ENCODE measurements at places on chromosomes 4 and X.

DNA sequence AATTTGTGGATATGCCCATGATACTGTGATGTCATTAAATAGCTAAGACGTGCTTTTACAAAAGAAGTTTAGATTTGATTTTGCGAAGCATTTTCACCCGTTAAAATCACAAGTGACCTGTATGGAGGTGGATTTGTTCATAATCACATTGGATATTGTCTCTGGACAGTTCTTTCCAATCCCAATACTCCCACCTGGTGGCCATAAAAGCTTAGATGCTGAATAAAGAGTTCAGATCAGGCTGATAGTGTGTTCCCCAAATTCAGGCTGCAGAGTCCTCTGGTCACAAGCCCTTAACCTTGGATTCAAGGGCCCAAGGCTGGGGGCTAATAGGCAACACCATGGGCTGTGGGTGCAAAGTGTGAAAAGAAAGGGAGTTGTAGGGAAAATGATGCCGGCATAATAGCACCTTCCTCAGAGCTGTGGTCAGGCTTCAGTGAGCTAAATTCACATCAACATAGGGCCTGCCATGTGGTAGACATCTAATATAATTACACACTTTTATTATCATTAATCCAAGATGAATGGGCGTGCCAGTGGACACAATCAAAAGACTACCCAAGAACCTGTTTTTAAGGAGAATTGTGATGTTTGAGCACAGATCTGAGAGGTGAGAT lies 28.1 kb downstream of the SMIM43 start:
- peak; percentile 19 for DNase-seq

GRCh38 chr4:130154901-130155300 lies 1058.9 kb downstream of the C4orf33 start:
- peak; percentile 1 for DNase-seq

GRCh38 chr4:134132086-134132783 lies 69.4 kb downstream of the PABPC4L start:
- no peak for DNase-seq

GRCh38 chr4:67366311-67366861 lies 178.9 kb downstream of the CENPC start:
- DNase-seq: no peak

GRCh38 chrX:115948018-115948923 lies 222.3 kb upstream of the AGTR2 start:
- DNase-seq: no peak

DNA sequence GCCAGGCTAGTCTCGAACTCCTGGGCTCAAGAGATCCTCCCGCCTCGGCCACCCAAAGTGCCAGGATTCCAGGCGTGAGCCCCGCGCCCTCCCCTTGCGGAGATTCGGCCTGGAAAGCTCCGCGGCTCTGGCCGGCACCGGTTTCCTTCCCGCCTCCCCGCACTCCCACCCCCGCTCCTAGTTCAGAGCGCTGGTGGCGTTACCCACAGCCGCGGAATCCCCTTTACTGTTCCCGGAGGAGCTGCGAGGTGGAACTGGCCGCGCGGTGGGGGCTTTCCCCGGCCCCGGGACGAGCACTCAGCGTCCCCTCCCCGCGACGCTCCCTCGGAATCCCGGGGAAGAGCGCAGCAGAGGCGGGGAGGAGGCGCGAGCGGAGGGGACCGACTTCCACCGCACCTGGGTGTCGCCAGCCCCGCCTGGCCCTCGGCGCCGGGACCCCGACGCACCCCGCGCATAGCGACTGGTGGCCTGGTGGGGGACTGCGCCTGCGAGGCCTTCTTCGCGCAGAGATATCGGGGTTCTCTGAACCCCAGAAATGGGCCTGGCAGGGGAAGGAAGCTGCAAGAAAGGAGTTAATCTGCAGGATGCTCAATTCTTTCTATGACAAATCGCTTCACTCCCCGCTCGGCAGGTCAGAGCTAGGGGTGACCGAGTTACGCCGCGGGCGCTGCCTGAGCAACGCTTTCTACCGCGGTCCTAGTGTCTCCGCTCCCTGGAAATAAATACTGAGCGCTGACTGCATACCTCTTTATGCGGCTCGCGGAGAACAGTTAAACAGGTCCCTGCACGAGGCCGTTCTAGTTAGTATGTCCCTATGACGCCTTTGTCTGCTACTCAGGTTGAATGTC lies 14.6 kb upstream of the SLC25A4 start:
- DNase-seq: no peak

DNA sequence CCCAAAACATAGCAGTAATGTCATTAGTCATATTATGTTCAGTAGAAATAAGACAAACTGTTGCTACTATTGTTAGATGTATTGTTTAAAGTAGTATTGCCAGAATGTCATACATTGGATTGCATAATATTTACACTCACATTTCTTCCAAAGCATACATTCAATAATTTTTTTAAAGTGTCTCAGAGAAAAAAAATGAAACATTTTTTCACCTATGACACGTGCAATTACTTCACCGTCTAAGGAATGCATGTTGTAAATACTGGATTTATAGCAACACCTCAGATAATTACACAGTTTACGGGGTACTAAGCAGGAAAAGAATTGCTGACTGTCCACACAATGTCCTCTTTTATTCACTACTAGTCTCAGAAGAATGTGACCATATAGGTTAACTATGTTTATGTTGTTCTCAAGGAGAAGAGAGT lies 162.1 kb downstream of the PCDH18 start:
- no peak for DNase-seq

DNA sequence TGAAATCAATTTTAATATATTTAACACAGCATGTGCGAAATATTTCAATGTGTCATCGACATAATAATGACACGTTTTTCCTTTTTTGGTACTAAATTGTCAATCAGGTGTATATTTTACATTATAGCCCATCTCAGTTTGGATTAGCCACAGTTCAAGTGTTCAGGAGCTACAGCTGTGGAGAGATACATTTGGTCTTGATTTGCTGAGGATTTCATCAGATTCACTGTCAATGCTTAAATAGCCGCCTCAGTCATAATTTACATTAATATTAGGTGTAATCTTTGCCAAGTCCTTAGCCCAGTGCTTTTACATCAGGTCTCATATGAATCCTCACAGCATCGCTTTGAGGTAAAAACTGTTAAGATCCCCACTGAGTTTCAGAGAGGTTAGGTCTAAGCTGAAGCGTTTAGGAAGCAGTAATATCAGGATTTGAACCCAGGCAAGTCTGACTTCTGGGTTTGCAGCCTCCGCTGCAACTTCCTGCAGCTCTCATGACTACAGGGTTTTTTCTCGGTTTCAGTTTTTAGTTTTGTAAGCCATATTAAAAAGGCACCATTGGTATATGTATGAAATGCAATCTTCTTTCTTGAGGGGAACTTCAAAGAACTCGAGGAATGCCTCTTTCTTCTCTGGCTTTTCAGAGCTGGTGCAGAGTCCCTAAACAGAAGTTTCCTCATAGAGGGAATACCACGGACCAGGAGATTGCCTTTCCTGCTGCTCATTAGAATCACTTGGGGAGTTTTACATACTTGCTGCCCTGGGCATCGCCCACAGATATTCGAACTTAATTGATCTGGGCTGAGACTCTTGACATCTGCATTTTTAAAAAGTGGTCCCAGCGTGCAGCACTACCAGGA lies 6.4 kb downstream of the MTM1 start:
- no peak for DNase-seq

DNA sequence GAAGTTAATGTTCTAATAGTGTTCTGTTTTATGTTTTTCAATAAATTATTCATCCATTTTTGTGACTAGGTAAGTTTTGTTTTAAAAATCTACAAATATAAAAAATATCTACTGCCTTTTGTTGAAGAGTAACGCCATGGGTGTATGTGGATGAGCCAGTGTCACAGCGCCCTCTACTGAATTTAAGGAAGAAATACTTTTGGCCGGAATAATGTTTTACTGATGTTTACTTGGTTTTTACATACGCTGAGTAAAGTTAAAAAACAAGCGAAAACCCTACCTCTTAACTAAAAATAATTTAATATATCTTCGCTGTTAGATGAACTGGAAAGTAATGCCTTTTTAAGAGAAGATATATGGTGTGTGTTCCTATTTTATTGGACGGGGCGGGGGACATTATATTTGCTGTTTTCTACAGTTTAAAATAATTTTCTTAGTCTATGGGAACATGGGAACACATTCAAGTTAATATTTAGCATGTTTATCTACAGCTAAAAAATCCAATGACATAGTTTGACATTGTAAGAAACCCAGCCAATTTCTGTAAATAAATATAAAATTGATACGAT lies 86.1 kb downstream of the CPE start:
- peak; percentile 56 for DNase-seq

DNA sequence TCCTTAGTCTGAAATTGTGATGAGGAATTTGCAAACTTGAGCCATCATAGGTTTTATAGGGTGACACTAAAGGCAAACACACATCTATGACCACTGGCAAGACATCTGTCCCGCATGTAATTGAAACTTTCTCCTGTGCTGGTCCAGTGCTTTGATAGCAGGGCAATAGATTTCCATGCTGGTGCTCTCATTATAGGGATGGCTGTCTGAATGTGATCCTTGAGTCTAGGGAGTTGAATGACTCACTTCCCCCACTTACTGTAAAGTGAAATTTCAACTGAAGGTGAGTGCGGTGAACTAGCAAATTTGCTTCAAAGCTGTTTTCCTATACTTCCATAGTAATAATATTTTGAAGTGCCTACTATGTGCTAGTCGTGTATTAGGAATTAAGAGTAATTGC lies 1630.0 kb downstream of the STIM2 start:
- no peak for DNase-seq

DNA sequence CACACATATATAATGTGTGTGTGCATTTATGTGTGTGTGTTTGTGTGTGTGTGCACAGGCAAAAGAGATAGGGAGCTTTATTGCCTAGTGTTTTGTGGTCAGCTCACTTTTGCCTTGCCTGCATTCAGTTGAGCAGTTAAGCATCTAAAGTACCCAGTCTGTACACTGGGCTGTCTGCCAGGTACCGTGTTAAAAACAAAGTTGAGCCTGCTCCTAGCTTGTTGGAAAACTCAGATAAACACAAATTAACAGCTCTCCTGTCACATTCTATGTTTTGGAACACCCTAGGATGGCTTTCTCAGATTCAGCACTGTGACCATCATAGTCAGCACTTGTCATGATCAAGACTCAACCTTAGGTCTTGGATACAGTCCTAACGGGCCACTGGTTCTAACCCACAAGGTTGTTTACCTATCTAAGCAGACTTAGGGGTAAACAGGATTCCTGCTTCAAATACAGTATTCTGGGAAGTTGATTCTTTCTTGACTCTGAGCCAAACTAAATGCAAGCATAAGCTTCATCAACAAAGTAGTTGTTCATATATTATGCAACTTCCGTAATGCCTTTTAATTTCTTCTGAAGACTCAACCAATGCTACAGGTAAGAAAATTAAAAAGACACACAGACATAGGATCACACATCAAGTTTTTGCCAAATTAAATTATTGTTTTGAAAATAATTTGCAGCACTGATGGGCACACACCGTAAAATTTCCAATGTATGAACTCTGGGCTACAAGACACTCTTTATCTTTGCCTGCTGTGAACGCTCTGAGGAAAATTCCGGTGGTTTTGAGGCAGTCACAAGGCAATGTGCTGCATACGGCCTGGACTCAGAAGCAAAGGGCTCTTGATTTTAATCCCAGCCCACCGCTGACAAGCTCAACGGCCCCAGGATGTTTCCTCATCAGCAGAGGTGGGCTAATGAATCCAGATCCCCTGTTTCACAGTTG lies 11.3 kb upstream of the CD99 start:
- no peak for DNase-seq

DNA sequence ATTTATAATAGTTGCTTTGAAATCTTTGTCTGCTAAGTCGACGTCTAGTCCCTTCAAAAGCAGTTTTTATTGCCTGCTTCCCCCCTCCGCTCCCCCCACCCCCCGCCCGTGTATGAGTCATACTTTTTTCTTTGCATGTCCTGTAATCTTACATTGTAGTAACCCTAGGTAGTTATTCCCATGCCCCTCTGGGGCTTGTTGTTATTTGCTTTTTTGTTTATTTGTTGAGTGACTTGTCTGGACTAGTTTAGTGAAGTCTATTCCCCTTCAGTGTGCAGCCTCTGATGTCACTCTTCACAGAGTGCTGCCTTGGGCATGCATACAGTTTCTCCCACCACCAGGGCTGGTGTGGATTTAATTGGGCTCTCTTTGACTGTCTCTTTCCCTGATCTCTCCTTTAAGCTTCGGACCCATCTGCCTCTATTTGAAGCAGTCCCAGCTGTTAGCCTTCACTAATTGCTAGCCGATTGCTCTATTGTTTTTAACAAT lies 86.2 kb downstream of the PPEF1 start:
- DNase-seq: peak; percentile 19

- DNase-seq: no peak
These were observed 33.4 kb upstream of the SRD5A3 start for GRCh38 chr4:55312489-55313101.

GRCh38 chr4:153228512-153229140 lies 24.4 kb downstream of the TRIM2 start:
- no peak for DNase-seq

- no peak for DNase-seq
These were observed 121.1 kb upstream of the NDST4 start for GRCh38 chr4:115234405-115235093.

DNA sequence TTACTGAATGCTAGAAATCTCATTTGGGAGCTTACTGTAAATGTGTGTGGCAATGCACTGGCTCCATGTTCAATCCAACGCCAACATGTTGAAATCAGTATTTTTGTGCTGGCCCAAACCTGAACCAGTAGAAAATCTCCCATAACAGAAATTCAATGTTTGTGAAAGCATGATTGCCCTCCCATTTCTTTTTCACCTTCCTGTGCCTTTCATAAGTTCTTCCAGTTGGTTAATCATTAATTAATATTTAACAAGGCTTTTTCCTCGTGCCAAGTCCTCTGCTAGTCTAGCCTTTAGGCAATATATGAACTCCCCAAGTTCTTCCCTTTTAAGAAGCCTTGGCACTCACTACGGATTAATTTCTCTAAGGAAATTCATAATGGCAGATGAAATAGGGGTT lies 1.3 kb upstream of the PLS3 start:
- DNase-seq: no peak

GRCh38 chrX:22338740-22339139 lies 66.0 kb downstream of the CBLL2 start:
- peak; percentile 25 for DNase-seq

GRCh38 chrX:101408532-101408841 lies 465 bp downstream of the HNRNPH2 start:
- DNase-seq: no peak

DNA sequence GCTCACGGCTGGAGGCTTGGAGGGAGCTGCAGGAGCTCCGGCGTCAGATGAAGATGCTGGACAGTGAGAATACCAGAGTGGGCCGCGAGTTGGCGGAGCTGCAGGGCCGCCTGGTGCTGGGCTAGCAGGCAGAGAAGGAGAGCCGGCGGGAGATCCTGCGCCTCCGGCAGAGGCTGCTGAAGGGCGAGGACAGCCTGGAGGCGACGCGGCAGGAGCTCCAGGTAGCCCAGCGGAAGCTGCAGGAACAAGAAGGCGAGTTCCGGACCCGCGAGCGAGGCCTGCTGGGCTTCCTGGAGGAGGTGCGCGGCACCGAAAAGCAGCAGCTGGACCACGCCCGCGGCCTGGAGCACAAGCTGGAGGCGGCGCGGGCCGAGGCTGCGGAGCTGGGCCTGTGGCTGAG lies 14.7 kb downstream of the SMIM10L2A start:
- DNase-seq: no peak

DNA sequence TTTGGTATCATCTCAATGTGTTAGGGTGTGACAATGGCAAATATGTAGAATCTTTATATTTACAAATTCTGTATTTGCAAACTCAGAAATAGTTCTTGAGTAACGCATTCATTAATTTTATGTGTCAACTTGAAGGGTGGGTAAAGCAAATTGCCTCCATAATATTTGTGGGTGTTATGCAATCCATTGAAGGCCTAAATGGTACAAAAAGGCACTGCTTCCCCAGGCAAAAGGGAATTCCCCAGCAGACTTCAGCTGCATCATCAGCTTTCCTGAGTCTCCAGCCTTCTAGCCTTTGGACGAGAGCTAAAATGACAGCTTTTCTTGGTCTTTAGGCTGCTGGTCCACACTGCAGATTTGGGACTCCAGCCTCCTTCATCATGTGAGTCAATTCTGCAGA lies 292.2 kb upstream of the PCDH7 start:
- DNase-seq: no peak

Measured in NCI-H1105 treated with DMSO at 0.1 percent for 48 hours (cell line).